Eye (tissue), 1 donor: ENCODE measurements at places on chromosomes 16 and 17.
A peak's percentile ranks its signal among the peaks of the same experiment; 100 is the strongest.

DNA sequence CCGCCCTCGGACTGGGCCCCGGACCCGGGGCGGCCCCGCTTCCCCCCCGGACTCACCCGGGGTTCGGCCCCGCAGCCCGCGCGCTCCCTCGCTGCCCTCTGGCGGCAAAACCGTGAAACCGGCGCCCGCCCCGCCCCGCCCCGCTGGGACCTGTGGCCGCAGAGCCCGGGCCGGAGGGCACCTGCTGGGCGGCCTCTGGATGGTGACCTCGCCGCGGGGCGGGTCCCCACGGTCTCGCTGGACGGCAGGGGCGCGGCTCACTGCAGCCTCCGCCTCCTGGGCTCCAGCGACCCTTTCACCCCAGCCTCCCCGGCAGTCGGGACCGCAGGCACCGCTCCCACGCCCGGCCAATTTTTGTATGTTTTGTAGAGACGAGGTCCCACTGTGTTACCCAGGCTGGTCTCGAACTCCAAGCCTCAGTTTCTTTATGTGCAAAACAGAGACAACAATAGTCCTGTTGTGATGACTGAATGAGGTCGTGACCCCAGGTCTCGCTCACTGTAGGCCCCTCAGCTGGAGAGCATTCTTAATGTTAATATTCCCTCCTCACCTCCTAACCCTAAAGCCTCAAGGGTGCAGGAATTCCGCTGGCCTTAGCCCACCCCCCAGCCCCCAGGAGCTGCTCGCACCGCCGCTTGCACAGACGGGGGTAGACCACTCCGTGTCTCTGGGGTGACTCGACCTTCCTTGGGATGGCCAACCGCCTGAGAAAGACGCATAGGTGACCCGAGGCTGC, 33.7 kb upstream of the RPH3AL start:
- peak; percentile 87 for DNase-seq

DNA sequence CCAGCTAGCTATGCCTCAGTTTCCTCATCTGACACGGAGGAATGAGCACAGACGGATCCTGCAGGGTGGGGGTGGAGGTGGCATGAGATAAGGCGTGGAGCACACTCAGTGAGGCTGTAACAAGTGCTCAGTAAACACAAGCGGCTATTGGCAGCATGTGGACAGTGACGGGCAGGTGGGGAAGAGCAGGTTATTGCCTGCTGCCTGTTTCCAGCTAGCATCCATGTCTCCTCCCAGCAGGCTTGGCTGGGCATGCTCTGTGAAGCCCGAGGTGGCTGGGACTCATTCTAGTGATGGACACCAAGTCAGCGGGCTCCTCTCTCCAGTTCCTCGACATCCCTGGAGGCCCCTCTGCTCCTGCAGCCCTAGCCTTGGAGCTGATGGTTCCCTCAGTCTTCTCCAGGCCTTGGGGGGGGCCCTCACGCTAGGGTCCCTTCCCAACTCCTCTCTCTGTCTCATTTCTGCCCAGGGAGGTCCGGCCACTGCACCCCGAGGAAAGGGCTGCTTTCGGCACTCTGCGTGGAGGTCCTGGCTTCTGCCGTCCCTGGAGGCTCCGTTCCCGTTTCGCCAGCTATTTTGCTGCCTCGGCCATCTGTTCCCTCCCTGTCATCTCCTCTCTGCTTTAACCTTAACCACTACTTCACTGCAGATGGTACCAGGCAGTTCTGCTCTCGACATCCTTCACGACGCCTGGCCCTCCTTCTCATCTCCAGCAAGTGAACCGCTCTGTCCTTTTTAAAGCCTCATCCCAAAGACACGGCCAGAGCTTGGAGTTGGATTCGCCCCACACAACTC, 6.2 kb downstream of the RTN4RL1 start:
- DNase-seq, result no peak

- DNase-seq, result no peak
Observed at GRCh38 chr17:2985318-2985717, 78.1 kb downstream of the OR1D5 start.

- DNase-seq, result no peak
Observed at GRCh38 chr16:64809876-64810629, 311.8 kb downstream of the CDH11 start.

GRCh38 chr17:57400648-57401047, 144.3 kb downstream of the MSI2 start:
- DNase-seq, result no peak

DNA sequence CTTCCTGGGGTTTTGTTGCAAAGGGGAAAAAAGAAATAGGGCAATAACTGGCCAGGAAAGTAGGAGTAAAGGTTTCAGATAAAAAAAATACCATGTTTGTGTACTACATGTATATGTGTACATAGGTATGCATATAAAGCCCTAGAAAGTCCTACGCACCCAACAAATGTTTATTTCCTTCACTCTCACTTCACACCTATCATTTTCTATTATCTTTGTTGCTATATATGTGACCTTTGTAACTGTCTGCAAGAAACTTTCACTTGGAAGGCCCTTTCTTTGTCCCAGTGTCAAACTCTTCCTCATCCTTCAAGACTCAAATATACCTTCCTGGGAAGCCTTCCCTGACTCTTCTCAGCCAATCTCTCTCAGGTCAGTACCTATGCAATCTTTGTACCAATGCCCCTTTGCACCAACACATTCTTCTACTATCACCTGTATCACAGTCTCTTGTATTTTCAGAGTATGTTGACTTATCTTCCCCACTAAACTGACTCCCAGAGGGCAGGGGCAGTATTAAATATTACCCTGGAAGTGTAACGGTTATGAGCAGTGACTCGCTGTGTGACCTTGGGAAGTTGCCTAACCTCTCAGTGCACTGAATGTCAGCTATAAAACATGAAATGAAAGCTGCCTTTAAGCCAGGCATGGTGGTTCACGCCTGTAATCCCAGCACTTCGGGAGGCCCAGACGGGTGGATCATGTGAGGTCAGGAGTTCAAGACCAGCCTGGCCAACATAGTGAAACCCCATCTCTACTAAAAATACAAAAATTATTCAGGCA, 6.5 kb downstream of the XPO6 start:
- no peak for DNase-seq

DNA sequence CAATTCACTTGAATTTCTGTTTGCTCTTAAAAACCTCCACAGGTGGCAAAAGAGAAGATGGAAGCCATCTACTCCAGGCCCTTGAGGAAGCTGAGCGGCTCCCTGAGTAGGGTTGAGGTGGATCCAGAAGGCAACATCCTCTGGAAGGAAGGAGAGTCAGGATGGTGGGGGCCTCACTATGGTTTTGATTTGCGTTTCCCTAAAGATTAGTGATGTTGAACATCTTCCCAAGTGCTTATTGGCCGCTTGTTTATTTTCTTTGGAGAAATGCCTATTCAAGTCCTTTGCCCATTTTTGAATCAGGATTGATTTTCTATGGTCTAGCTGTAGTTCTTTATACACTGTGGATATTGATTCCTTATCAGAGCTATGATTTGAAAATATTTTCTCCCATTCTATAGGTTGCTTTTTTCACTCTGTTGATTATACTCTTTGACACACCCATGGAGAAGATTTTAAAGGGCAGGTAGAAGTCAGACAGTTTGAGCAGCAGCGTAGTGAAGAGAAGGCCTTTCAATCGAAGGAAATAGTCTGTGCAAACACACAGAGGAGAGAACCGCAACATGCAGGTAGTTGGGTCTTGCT, 58.6 kb downstream of the WSB1 start:
- DNase-seq, result peak; percentile 51
